ENCODE measurements at places on chromosomes 4 and X.

GRCh38 chr4:91267543-91267942 lies 1036.2 kb upstream of the GRID2 start:
- no peak for DNase-seq

- DNase-seq = no peak
Observed at GRCh38 chr4:171378323-171378722, 434.9 kb upstream of the GALNTL6 start.

- no peak for DNase-seq
Observed at GRCh38 chr4:137510557-137511265, 21.6 kb downstream of the PCDH18 start.

DNA sequence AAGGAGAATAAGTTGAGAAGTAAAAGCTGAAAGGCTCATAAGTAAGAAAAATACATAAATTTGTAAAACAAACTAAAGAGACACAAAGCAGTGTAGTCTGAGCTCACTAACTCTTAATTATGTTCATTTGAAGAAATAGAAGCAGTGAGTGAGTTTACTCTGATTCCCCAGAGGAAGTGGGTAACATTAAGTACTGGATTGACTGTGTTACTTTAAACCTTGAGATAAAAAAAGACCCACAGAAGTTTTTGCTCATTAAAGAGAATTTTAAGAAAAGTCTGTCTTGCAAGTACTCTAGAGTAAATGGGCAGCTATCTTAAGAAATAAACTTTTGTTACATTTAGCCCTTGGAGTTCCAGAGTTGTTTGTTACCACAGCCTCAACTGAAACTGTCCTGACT lies 2466.9 kb downstream of the PCDH7 start:
- DNase-seq = no peak

DNA sequence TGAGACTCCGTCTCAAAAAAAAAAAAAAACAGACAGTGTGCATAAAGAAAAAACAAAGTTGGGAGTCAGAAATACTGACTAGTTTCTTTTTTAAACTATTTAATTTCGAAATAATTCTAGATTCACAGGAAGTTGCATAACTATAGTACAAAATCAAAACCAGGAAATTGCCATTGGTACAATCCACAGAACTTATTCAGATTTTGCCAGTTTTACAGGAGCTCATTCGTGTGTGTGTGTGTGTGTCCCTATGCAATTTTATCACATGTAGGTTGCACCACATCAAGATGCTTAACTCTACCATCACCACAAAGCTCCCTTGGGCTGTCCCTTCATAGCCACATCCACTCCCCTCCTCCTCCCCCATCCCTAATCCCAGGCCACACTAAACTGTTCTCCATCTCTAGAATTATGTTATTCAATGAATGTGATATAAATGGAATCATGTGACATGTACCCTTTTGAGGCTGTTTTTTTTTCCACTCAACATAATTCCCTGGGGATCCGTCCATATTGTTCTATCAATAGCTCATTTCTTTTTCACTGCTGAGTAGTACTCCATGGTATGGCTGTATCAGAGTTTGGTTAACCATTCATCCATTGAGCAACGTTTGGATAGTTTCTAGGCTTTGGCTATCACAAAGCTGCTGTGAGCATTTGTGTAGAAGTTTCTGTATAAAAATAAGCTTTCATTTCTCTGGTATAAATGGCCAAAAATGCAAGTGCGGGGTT lies 16.3 kb upstream of the DDX3X start:
- DNase-seq = no peak

DNA sequence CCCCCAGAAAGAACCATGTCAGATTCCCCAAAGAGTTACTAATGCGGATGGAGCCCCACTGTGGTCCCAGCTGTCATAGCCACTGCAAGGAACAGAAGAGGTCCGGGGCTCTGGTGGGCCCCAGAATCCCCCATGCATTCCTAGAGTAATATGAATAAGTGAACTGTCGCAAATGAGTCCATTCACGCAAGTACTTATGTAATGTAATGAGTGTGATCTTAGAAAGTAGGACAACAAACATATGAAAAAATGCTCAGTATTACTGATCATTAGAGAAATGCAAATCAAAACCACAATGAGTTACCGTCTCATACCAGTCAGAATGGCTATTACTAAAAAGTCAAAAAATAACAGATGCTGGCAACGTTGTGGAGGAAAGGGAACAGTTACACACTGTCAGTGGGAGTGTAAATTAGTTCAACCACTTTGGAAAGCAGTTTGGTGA lies 141.5 kb upstream of the RBPJ start:
- no peak for DNase-seq

DNA sequence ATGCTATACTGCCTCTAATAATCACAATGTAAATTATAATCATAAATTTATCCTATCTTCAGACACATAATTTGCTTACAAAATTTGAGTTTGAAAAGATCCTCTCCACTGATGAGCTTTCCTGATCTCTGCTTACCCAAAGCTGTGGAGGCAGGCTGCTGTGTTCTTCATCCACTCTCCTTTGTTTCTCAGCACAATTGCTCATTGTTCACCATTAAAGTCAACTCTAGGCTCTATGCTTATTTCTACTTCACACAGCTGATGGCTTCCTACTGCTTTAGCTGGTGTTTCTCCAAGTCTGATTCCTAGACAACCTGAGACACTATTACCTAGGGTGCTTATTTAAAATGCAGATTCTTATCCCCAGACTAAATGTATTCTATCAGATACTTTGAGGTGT lies 319.7 kb downstream of the PCDH18 start:
- no peak for DNase-seq

DNA sequence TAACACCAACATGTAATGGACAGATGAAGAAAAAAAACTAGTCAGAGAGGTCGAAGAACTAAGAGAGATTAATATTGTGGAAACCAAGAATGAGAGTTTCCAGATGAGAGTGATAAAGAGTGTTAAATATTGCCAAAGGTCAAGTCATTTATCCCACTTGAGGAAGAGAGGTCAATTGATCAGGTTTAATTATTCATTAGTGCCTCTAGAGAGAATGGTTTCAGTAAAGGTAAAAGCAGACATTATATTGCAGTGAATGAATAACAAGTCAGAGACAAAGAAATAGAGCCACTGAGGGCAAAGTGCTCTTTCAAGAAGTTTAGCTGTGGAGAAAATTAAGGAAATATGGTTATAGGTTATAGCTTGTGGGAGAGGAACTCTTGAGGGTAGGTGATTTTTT lies 263.1 kb downstream of the GUCY2F start:
- DNase-seq = no peak

- no peak for DNase-seq
Observed at GRCh38 chr4:37795581-37796195, 30.8 kb upstream of the PGM2 start.

- DNase-seq = no peak
Observed at GRCh38 chrX:20789103-20789502, 522.4 kb upstream of the RPS6KA3 start.

- DNase-seq = no peak
Observed at GRCh38 chr4:54727346-54727745, 69.6 kb downstream of the KIT start.

DNA sequence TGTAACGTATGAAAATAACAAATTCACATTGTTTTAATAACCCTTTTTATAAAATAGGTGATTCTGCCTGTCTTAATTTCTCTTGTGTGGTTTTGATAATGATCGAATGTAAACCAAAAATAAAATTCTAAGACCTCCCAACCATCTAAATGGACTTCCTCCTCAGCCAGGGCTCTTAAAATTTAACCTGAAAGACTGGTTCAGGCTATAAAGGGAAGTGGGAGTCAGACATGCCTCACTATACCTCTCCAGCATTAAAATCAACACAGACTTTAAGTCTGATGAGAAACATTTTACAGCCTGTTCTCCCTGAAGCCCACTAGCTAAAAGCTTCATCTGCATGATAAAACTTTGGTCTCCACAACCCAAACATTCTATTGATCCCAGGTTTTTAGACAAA lies 97.6 kb upstream of the STIM2 start:
- no peak for DNase-seq

GRCh38 chr4:159101988-159102621 lies 774 bp upstream of the RAPGEF2 start:
- no peak for DNase-seq

DNA sequence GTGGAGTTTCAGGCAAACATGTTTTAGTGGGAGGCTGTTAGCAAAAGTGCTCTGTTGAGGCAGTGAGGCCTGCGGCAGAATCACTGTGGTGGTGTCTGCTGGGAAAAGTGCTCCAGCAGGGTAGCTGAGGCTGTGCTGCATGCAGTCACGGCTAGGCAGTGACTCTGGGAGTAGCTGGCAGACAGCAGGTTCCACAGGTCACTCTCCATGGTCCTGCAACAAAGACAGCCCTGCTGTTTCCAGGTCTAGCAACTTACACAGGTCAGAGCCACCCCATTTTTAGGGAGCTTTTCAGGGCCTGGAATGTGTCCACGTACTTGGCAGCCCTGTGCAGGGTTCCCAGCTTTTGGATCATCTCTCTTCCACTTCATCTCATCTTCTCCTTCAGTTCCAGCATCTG lies 184.3 kb downstream of the NAA11 start:
- no peak for DNase-seq

- DNase-seq = no peak
Observed at GRCh38 chr4:94446386-94446785, 5.4 kb upstream of the PDLIM5 start.

DNA sequence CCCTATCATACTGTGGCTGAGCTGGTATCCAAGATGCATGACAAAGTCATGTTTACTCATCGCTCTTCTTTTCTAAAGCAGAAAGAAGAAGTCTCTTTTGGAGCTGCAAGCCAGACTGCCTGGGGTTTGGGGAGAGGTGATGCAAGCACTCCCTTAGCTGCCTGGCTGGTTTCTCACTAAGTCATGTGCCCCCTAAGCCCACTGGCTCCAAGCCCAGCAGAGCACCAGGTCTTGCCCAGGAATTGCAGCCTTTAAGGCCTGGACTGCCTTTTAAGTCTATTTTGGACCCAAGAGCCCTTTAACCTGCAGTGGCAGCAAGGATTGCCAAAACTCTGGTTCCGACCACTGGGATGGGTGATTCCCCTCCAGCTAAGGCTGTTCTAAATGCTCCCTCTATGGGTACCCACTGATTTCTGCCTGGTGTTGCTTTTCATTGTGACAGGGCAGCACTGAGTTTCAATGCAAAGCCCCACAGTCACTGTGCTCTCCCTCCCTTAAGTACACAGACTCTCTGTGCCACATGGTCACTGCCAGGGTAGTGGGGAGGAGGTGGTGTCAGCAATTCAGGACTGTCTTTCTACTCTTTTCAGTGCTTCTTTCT lies 548.6 kb downstream of the TLL1 start:
- no peak for DNase-seq

GRCh38 chr4:43560047-43560446 lies 667.5 kb downstream of the GRXCR1 start:
- no peak for DNase-seq

- no peak for DNase-seq
Observed at GRCh38 chr4:80213117-80213815, 16.0 kb downstream of the PRDM8 start.

- DNase-seq = no peak
Observed at GRCh38 chr4:124684301-124684700, 28.2 kb downstream of the ANKRD50 start.

- DNase-seq = no peak
Observed at GRCh38 chr4:174418640-174419212, 103.6 kb downstream of the HPGD start.

DNA sequence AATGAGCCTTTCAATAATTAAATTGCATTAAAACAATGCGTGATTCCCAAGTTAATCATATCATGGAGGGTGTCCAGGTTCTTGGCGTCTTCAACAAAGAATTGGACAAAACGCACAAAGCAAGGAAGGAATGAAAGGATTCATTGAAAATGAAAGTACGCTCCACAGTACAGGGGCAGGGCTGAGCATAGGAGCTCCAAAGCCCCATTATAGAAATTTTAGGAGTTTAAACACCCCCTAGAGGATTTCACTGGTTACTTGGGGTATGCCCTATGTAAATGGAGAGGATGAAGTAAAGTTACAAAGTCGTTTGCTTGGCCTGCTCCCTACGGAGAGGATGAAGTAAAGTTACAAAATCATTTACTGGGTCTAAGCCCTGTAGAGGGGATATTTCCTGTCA lies 1910.4 kb downstream of the C4orf33 start:
- DNase-seq = no peak

- DNase-seq = no peak
Observed at GRCh38 chr4:139858436-139859205, 193.0 kb downstream of the MGST2 start.

GRCh38 chr4:183200453-183200852 lies 101.4 kb downstream of the WWC2 start:
- DNase-seq = no peak

DNA sequence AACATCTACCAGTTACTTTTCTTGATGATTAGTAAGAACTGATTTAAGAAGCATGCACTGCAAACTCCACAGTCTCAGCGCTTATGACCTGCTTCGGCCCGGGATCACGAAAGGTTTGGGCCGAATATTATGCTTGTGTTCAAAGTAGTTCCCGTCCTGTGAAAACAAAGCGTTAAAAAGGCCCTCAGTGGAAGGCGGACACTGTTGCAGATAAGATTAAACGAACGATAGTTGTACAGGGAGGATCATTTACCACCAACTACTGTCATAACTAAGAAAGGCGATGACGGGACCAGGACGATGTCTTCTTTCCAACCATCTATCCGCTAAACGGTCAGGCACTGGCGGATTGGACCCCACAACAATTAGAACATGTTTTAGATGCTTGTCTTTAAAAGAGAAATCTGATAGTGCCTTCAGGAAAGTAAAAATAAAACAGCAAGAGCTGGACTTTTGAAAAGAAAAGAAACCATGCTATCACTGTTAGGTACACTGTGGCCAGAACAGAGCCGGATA lies 21.1 kb downstream of the PDLIM3 start:
- DNase-seq = no peak

DNA sequence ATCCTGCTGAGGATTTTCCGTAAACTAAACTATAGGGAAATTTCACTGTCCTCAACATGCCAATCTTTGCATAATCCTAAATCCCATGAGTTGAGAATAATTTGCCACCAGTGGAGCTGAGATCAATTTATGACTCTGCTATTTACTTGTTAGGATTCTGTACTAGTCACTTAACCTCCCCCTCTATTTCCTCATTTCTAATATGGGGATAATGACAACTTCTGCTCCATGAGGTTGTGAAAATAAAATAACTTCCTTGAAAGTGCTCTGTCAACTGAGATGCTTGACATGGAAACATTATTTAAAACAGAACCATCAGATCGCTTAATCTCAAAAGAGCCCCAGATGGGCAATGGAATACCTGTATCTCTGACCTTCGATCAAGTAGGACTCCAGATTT lies 2.6 kb upstream of the FGF16 start:
- no peak for DNase-seq

- no peak for DNase-seq
Observed at GRCh38 chr4:74464291-74464690, 19.4 kb downstream of the AREG start.

DNA sequence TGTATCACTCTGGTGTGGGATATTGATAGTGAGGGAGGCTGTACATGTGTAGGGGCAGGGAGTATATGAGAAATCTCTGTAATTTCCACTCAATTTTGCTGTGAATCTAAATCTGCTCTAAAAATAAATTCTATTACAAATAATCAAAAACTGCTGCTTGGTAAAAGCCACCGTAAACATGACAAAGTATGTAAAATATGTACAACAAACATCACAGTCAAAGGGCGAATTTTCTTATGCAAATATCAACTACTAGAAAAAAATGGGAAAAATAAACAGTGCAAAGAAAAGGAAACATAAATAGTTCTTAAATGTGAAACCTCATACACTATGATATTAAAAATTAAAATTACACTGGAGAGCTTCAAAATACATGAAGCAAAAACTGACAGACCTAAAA lies 105.1 kb upstream of the DCLK2 start:
- DNase-seq = no peak
